ENCODE measurements at places on chromosomes 11 and 22.
A peak's percentile ranks its signal among the peaks of the same experiment; 100 is the strongest.

DNA sequence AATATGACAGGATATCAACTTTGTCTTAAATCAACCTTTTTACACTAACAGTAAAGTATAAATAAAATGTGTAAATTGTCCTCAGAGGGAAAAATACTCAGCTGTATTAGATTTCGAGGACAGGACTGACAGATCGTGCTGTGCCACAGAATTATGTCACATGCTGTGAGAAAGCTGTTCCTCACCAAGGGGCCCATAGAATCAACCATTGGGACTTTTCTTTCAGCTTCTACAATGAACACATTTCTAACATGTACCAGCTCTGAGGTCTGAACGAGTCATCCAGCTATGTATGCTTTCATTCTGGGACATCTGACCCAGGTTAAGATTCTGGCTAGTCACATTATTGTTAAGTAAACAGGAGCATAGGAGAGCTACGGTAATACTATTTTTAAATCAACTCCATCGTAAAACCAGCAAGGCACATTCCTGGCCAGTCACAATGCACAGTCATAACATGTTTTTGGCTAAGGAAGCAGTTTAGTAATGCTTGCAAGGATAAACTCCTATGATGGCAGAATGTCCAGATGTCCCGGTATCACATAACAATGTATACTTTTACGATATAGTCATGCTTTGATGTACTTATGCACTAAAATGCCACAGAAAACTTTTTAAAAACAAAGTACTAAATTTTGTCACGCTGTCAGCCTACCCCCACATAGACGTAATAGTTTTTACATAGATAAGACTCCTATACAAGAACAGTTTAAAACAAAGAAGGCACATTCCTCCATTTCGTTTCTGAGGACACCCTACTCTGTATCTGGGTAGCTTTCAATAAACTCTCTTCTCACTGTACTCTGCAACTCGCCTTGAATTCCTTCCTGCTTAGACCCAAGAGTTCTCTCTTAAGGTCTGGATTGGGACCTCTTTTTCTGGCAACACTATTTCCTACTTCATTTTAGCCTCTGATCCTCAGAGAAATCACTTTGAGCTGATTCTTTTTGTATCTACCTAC lies 27.4 kb downstream of the ZNF214 start:
- no peak for DNase-seq

- DNase-seq, result no peak
Observed at GRCh38 chr11:61961570-61962212, 5.7 kb downstream of the FTH1 start.

DNA sequence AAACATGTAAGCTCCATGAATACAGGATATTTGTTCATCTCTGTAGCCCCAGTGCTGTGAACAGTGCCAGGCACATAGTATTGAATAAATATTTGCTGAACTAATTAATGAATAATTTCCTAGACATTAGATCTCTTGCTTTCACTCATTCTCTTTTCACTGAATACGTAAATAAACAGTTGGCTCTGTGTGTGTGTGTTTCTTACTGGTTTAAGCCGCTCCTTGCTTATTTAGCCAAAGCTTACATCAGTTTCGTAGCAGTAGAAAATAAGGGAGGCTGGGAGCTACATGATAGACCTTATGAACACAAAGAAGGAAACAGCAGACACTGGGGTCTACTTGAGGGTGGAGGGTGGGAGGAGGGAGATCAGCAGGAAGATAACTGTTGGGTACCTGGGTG lies 17.2 kb downstream of the KREMEN1 start:
- DNase-seq, result no peak

GRCh38 chr11:123392431-123392830 lies 37.6 kb upstream of the GRAMD1B start:
- DNase-seq, result no peak

DNA sequence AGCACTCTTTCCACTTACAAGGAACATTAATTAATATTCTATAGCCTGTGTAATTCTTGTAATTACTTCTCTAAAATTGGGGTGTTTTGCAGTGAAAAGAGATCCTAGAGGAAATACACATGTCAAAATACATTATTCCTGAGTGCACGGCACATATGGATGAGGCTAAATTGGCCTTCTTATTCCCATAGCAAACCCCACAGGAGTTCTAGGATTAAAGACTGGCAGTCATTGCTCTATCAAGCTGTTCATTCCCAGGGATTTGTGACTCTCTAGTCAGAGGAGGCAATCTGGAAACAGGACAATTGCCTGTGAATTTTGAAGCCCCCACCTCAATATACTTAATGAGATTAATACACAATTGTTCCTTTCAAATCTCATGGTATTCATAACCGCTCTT lies 145.9 kb upstream of the OPCML start:
- DNase-seq, result no peak

GRCh38 chr11:19679952-19680828 lies 32.4 kb upstream of the NAV2 start:
- no peak for DNase-seq

DNA sequence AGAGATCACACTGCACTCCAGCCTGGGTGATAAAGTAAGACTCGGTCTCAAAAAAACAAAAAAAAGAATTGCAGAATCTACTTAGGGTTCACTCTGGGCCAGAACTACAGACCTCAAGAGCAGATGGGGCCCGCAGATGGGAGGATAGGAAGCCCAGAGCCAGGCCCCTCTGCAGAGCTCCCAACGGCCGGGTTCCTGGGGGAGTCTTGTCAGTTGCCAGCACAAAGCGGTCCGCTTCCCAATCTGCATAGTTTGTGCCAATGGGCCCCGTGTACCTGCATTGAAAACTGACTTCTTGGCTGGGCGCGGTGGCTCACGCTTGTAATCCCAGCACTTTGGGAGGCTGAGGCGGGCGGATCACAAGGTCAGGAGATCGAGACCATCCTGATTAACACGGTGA lies 1.7 kb upstream of the CHID1 start:
- no peak for DNase-seq

GRCh38 chr11:17642980-17643379 lies 76.4 kb upstream of the MYOD1 start:
- peak; percentile 32 for DNase-seq

GRCh38 chr11:69244266-69244665 lies 49.7 kb upstream of the MYEOV start:
- DNase-seq, result no peak

- no peak for DNase-seq
Observed at GRCh38 chr11:78000193-78000592, 5.7 kb upstream of the INTS4 start.

GRCh38 chr22:46812034-46812605 lies 49.7 kb downstream of the TBC1D22A start:
- no peak for DNase-seq

- no peak for DNase-seq
Observed at GRCh38 chr11:121336279-121336937, 43.8 kb downstream of the SC5D start.

DNA sequence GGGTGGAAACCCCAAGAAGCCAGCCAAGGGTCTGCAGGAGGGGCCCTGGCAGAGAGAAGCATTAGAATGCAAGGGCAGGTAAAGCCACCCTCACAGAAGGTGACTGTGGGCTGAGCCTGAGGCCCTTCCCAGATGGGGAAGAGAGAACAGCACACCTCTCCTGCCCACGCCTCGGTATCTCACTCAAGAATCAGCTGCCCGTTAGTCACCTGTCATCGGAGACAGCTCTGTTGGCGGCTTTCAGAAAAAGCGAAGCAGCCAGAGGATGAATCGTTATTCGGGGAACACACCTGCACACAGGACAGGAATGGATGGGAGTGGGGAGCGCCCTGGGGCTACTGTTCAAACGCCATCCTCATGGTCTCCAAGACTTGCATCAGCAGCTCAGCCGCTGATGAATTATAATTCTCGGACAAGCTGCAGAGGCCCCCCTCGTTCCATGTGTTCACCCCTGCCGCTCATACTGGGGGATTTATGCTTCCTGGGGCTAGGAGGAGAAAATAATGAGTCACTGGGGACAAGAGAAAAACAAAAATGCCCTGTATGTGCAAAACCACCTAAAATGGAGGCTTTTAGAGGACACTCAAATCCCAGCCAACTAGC lies 21.6 kb upstream of the TMA7B start:
- DNase-seq, result no peak

- peak; percentile 3 for DNase-seq
Observed at GRCh38 chr11:17563961-17564686, 17.1 kb downstream of the OTOG start.

DNA sequence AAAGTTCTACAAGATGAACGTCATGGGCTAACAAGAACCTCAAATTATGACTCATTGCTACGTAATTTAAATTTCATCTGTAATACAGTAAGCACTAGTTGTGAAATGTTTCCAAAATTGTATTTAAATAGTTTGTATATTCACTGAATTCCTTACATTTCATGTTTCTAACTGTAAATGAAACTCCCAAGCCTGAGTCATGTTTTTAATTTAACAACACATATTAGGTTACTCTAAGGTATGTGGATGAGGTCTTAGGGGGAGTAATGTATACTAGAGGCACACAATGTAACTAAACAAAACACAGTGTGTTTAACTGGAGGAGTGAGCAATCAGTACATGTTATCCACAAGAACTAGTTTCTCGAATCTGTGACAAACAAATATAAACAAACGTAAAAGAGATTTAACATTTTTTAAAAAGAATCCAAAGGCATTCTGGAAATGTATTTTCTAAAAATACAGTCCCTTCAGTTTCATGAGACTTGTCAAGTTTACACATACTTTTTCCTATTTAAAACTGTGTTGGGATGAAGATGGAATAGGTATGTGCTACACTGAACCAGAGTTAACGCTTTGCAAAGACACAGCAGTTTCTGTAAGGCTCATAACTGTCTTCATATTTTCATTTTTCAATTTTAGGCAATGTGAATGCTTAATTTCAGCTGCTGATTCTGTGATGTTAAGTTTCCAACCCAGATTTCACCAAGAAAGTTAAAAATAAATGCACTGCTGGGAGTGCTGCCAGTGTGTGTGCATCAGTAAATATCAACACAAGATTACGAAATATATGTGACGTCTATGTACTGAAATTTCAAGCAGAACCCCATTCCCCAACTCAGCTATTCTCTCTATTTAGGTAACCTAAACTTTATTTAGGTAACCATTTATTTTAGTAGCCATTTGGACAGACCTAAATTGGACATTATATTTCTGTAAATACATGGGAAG lies 52.6 kb downstream of the PITPNB start:
- DNase-seq, result no peak

DNA sequence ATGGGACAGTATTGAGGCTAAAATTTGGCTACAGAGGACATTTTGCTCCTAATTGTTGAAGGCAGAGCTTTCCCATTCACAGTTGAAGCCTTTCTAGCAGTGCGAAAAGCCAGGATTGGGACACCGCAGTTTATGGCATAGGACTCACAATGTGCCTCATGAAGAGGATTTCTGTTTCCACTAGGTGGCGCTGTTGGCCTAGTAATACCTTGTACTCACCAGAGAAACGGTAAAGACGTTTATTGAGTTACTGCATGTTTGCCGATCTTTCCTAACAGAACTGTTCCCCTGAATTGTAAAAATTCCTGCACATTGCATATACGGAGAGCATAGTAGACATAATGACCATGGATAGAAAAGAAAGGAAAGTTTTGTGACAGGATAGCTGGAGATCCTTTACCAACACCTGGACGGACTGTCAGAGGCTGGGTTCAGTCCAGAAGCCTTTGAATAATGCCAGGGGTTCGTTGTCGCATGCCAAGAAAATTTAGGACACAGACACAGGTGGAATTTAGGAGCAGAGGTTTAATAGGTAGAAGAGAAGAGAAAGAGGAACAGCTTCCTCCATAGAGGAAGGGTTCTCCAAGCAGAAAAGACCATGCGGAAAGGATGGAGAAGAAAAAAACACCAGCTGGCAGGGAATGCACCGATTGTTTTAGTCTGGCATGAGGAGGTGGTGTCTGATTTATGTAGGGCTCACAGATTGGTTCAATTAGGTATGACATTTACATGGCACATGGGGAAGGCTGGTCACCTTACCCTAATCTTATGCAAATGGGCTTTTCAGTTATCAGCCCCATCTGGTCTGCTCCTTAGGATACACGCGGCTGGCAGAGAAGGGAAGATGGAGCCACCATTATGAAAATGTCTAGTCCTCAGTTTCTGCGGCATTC lies 10.8 kb upstream of the OR51D1 start:
- no peak for DNase-seq

DNA sequence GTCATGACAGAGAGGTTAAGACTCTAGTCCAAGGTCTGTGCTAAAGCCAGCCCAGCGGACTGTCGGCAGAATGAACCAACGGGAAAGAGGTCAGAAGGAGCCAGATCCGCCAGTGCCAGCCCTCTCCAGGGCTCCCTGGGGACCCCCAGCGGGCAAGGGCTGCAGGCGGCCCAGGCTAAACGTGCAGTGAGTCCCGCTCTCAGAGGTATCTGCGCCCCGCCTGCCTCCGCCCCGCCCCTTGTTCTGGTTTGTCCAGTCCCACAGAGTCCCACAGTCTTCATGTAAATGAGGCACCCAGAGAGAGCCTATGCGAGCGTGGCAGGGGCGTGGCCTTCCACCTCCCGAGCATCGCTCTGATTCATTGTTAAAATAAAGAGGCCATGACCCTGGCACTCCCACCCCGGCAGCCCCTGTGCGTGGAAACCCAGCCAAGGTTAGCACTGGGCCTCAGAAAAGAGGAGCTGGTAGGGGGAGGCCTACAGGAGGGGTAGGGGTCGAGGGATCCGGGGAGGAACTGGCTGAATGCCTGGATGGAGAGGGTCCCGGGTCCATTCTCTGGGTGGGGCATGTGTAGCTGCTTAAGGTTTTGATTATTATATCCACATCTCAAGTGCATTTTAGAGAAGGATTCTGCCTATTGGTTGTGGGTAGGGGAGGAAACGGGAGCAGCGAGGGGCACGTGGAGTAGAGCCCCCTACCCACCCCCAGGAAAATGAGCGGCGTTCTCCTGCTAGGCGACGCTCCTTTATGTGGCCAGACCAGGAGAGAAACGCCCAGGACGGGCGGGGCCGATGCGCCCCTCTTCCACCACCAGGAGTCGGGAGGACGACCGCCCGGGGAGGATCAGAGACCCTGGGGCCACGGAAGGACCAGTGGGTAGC lies at the start of gene TRIOBP:
TSS of gene TRIOBP (plus strand) at position 392 of the 881 bp plus-strand sequence. CDS start 4,318 bp downstream, outside the sequence.
- peak; percentile 97 for DNase-seq

- peak; percentile 26 for DNase-seq
Observed at GRCh38 chr22:27192135-27192829, 534.9 kb downstream of the MIAT start.

GRCh38 chr11:3222941-3223915 lies 4.6 kb upstream of the MRGPRG start:
- no peak for DNase-seq

DNA sequence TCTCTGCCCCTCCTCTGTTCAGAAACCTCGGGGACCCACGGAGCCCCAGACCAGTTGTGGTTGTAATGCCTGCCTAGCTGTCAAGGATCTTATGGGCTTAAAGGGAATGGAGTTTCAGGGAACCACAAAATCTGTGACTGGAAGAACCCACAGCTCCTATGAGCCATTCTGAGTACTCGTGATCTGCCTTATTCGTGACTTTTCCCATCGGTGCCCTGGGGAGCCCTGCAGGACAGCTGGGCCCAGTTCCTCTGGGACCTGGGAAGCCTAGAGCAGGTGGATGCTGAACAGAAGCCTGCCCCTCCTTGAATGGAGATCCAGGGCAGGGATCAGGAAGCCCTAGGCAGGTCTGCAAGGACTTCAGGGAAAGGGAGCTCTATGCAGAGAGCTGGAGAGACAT lies 42.1 kb upstream of the TTC12 start:
- DNase-seq, result no peak
